Activated naive CD4-positive, alpha-beta T cell treated with anti-CD3 and anti-CD28 coated beads, Interleukin-2, amount 50 U/mL, for 72 hours (primary cell): ENCODE measurements at places on chromosomes 7 and 10. TPM values are rescaled to one million over a fixed set of nuclear protein-coding genes. Genes with fewer than 3 reads are reported as not detected.
A peak's percentile ranks its signal among the peaks of the same experiment; 100 is the strongest.

- no peak for DNase-seq
Measured at GRCh38 chr7:92656121-92656520, 65.9 kb upstream of the FAM133B start.

- DNase-seq: no peak
Measured at GRCh38 chr7:31145339-31145738, 93.2 kb downstream of the ADCYAP1R1 start.

GRCh38 chr7:137753575-137753947 is 93.2 kb downstream of the DGKI start:
- DNase-seq: no peak

- no peak for DNase-seq
Measured at GRCh38 chr10:87860156-87860795, 3.1 kb downstream of the KLLN start.

DNA sequence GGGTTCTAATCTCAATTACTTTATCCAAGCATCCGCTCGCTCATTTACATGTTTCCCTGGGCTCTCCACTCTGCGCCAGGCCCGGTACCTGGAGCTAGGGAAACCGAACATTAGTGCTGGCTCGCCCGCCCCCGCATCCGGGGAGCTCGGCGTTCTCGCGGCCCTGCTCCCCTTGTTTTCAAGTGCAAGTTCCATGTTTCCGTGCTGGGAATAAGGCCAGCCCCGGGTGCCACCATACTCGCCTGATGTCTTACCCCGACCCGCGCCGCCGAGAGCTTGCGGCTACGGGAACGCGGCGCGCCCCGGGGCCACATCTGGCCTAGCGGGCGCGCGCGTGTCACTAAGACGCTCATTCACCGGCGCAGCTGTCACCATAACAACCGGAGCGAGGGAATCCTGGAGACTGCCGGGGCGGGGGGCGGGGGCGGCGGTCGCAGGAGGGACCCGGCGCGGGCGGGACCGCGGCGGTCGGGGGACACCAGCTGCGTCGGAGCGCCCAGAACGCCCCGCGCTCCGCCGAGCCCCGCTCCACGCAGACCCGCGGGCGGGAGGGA is at the start of gene NEURL1:
TSS of gene NEURL1 (plus strand) at position 344 of the 554 bp plus-strand sequence. CDS start 683 bp downstream, outside the sequence.
- no peak for DNase-seq

DNA sequence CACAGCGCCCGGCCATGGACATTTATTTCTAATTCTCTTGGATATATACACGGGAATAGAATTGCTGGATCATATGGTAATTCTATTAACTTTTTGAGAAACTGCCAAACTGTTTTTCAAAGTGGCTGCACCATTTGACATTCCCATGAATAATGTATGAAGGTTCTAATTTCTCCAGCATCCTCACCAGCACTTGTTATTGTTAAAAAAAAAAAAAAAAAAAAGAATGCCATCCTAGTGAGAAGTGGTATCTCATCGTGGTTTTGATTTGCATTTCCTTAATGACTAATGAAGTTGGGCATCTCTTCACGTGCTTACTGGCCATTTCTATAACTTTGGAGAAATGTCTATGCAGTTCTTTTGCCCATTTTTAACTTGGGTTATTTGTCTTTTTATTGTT is 13.5 kb downstream of the CNNM2 start:
- DNase-seq: no peak

- DNase-seq: no peak
Measured at GRCh38 chr7:38323156-38323555, 49.7 kb upstream of the TARP start.

- no peak for DNase-seq
Measured at GRCh38 chr10:91220954-91221675, 652 bp downstream of the PCGF5 start.

DNA sequence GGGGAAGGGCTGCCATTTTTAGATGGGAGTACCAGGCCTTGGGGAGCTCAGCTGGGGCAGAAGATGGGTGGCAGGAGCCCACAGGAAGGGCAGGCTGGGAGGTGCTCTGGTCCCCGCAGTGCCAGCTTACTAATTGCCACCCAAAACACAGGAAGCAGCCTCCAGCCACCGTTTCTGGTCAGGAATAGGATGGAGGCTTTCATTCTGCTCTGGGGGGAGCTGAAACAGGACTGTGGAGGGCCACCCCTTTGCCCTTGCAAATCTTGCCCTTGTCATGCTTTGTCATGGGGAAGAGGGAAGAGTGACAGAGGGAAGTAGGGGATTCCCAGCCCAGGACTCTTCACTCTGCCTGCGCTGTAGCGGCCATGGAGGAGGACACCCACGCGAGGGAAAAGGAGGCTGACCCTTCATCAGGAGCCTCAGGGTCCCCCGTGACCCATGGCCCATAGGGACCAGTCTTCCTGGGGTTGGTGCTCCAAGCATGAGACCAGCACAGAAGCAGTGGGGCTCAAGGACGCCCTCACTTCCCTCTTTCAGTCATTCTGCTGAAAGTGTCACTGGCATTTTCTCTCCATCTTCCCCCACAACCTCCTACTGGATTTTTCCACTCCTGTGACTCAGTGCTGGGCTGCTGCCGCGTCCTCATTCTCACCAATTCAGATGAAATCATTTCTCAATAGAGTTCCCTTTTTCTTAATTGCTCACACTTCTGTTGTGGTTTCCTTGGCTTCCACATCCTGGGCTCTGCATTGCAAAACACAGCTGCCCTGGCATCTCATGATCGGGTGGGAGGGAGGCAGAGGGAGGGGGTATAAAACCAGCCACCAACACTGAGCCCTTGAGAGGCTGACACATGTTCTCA is 61.9 kb downstream of the MKI67 start:
- peak; percentile 89 for DNase-seq

- no peak for DNase-seq
Measured at GRCh38 chr10:119675483-119676170, 24.4 kb downstream of the BAG3 start.

GRCh38 chr10:116477986-116478664 is 50.5 kb downstream of the PNLIPRP3 start:
- no peak for DNase-seq

The FXYD4 gene
- total RNA-seq: not detected

- DNase-seq: no peak
Measured at GRCh38 chr7:53426145-53426750, 390.8 kb downstream of the POM121L12 start.

DNA sequence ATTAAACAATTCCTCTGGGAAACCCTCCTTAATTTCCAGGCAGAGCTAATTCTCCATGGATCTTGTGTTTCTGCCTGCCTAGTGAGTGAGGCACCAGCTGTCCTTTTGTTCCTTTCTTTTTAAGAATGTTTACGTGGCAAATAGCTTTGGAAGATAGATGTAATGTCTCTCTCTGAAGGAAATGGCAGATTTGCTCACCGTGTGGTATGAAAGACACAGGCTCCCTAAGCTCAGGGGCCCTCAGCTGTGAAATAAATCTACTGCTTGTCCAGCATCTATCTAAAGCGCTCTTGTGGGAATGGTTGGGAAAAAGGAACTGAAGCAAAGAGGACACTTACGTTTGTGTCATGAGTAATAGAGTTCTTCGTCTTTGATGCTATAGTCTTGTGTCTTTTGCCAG is 64.6 kb downstream of the FAS start:
- DNase-seq: no peak

The AKAP9 gene
- 35.5 TPM for total RNA-seq

DNA sequence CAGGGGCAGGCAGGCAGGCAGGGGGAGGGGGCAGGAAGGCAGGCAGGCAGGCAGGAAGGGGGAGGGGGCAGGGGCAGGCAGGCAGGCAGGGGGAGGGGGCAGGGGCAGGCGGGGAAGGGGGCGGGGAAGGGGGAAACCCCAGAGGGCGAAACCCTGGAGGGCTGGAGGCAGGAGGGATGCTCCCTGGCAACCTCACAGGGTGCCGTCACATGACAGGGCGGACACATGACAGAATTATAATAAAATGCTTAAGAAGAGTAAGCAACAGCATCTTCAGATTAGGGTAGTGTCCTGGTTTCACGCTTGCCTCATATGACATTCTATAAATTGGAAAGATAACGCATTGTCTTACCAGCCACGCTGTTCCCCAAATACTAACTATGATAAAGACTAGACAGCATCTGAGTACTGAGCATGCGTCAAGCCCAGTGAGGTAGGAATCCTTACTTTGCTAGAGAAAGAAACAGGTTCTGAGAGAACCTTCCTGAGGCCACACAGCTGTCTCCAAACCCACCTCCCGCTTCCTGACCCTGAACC is 131.6 kb downstream of the DIP2C start:
- peak; percentile 31 for DNase-seq

DNA sequence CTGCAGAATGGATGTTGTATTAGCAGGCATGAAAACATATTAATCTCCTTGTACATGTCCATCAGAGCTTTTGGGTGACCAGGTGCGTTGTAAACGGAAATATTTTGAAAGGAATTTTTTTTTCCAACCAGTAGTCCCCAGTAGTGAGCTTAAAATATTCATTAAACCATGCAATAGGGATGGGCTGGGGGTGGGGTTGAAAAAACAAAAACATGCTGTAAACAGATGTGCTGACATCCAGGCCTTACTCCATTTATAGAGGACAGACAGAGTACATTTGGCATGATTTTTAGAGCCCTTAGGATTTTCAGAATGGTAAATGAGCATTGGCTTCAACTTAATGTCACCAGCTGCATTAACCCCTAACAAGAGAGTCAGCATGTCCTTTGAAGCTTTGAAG is 50.2 kb downstream of the PTPN12 start:
- no peak for DNase-seq

GRCh38 chr10:47165711-47166404 is 134.1 kb upstream of the GDF10 start:
- DNase-seq: no peak

DNA sequence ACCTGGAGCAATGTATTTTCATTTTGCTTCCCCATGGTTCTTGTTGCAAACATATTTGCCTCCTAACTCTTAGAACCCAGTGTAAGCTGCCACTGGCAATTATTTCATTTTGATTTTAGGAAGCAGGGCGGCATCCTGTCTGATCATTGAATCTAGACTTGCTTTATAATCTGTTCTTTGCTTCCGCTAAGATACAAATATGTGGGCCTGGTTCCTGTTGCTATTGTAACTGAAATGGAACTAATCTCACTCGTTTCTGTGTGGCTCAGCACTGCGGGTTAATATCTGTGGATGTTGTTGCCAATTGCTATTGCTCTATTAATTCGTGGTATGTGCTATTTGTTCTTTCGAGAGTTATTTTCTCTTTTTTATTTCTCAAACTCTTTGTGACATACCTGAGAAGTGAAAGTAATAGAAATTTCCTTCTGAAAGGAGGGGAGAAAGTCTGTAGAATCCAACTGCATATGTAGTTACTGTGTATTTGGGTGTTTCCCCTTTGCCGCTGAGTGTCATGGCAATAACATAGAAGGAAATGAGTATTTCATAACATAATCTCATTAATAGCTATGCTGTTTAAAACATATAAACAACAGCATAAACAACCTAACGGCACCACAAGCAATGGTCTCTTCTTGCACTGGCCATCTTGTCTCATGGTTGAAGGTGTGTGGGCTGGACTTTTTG is 62.4 kb downstream of the FZD1 start:
- DNase-seq: no peak

The CAPZA2 gene
- total RNA-seq: 97.3 TPM

The EPHA1 gene
- total RNA-seq: 2.4 TPM

DNA sequence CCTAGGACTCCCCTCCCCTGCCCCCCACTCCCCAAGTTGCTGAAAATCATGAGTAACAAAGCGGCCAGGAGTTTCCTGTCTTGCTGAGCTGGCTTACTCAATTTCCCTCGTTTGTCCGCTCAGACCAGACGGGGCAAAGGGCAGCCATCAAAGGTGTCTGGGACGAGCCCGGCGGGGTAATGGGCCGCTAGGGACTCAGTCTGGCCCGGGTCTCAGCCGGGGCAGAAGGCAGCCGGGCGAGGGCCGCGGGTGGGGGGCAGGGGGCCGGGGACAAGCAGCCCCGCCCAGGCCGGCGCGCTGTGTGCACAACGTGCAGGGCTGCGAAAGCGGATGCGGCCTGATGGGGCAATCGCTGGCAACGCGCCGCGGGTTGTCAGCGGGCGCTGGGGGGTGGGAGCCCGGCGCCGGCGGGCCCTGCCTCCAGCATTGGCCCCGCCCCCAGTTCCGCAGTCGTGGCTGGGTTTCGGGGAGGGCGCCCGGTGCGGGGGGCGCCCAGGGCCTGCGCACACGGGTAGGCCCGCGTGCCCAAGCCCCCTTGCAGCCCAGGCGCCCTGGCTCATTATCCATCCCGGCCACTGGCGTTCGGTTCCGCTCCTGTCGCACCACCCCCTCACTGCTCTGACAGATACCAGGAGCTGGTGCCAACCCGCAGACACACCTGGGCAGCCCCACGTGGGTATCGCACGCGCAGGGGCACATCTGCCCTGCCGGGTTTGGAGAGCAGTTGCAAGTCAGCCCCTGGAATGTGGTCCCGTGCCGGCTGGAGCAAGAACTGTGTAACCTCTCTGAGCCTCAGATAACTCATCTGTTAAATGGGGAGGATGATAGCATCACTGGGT is 35.1 kb downstream of the DNAJB12 start:
- peak; percentile 94 for DNase-seq

- no peak for DNase-seq
Measured at GRCh38 chr7:75596727-75597614, 104.9 kb downstream of the SPDYE5 start.

The PRSS37 gene
- not detected for total RNA-seq

DNA sequence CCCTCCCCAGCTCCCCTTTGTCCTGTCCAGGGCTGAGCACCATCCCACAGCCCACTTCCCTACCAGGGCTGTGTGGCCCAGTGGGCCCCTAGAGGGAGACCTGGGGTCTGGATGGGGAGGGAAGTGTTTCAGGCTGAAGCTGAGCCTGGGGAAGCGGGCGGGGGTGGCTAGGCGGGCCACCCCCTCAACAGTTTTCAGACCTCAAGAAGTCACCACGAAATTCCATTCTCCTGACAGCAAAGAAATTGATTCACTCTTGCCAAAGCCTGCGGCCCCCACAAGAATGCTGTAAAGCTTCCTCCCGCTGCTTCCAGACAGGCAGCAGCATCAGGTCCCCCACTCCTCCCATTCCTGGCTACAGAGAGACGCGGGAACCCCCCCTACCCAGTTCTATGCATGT is 2.5 kb upstream of the LFNG start:
- no peak for DNase-seq

- DNase-seq: no peak
Measured at GRCh38 chr10:23331567-23332301, 12.9 kb downstream of the C10orf67 start.

The NUPR2 gene
- not detected for total RNA-seq

GRCh38 chr7:34333925-34334324 is 324.1 kb upstream of the NPSR1 start:
- DNase-seq: no peak

The OR2A5 gene
- not detected for total RNA-seq

DNA sequence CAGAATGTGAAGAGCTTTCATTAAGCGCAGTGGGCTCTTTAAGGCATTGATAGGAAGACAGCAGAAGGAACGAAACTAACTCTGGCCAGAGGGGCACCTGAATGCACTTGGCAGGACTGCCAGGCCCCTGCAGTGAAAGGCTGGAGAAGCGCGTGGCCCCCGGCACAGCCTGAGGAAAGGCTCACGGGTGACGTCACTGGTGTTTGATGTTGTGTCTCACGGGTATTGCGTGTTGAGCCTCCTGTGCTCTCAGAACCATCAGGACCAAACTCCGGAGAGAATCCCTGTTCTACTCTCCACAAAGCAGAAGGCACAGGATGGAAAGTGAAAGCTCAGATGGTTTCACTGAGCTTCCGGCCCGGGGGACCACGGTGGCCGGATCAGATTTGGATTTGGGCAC is 515.8 kb upstream of the FOXK1 start:
- DNase-seq: no peak

The ADRA2A gene
- total RNA-seq: not detected

The NODAL gene
- total RNA-seq: not detected

- peak; percentile 16 for DNase-seq
Measured at GRCh38 chr10:62814756-62815380, 1.3 kb downstream of the EGR2 start.

- DNase-seq: no peak
Measured at GRCh38 chr10:50605269-50605950, 18.3 kb downstream of the SGMS1 start.

GRCh38 chr7:101507791-101508252 is 121.3 kb downstream of the MYL10 start:
- DNase-seq: peak; percentile 63
